Kidney glomerular epithelial cell (primary cell): ENCODE measurements at places on chromosomes 1 and 21.
A peak's percentile ranks its signal among the peaks of the same experiment; 100 is the strongest.

DNA sequence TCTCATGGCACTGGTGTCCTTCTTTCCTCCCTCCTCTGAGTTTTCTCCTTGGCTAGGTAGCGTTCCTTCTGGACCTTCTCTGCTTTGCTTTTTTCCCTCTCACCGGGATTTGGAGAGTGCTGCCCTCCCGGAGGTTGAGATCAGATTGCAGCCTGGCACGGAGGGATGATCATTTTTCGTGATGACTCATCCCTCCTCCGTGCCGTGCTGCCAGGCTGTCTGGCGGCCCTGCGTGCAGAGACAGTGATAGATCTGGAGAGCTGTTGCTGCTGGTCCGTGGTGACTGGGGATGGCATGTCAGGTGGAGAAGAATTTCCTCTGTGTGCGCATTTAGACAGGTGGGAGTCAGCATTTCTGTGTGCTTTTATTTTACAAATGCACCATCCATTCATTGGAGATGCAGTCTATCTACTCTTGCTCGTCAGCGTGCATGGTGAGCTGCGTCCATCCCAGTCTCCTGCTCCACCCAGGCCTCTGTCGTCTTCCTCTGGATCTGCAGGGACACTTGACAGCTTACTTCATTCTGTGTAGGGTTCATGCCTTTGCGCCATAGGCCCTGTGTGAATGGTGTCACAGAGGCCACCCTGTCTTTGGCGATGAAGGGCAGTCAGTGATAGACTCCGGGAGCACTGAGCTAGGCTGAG is 104.4 kb downstream of the PCBP3 start:
- peak; percentile 82 for DNase-seq

GRCh38 chr1:94463765-94464330 is 45.7 kb downstream of the ABCD3 start:
- DNase-seq: peak; percentile 66

- no peak for DNase-seq
Measured at GRCh38 chr1:44616284-44616990, 57.8 kb downstream of the TMEM53 start.

- DNase-seq: peak; percentile 84
Measured at GRCh38 chr1:161962091-161962887, 61.4 kb downstream of the OLFML2B start.

GRCh38 chr1:45542591-45542990 is 8.0 kb upstream of the AKR1A1 start:
- no peak for DNase-seq

- no peak for DNase-seq
Measured at GRCh38 chr1:36446271-36446670, 4.0 kb downstream of the OSCP1 start.

GRCh38 chr1:30029677-30030076 is 693.7 kb downstream of the MATN1 start:
- DNase-seq: no peak

DNA sequence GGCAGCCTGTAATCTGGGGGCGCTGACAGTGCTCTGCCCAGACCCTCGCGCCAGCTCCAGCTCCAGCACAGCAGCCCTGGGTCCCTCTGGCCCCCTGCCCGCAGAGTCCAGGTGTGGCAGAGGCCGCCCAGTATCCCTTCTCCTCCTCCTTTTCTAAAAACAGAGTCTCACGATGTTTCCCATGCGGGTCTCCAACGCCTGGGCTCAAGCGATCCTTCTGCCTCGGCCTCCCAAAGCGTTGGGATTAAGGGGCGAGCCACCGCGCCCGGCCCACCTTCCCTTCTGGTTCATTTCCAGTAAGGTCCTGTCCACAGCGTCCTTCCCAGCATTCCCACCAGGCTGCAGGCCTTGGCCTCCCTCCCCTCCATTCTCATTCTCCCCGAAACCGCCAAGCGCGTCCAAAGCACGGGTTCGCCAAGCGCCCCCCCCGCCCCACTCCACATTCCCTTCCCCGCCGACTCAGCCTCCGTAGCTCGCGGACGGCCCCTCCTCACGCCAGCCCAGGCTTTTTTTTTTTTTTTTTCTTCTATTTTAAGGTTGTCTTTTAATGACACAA is 2.0 kb upstream of the PCBP3 start:
- DNase-seq: no peak
